Brain microvascular endothelial cell (primary cell): ENCODE measurements at places on chromosomes 2 and 18.

DNA sequence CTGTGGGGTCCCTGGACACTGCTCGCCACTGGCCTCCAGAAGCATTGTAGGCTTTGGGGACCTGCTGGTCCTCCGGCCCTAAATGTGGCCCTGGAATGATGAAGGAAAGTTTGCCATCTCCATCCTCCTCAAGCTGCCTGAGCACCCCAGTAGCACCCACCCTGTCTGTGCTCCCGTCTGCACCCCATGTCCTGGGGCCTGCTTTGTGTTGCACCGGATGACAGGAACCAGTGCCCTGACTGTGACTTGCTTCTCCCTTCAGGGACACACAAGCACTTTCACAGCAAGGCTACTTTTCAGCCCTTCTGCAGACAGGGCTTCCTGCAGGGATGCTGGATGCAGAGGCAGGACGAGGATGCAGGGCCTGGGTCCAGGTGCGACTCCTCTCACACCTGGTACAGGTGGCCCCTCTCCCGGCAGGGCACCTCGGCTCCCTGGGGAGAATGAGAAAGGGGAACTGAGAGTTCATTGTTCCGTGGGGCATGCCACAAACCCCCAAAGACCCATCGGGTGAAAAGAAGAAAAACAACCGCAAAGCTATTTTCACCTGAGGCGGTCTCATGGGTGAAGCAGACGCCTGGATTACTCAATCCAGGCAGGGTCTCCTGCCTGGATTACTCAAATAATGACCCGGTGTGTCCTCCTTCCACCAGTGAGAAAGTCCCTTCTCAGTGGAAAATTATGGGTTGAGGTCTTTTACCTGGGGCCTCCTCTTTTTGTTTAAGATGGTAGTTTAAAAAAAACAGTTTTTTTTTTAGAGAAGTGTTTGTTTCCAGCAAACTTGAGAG, 74.9 kb downstream of the LONRF2 start:
- no peak for DNase-seq

GRCh38 chr2:14909795-14910194, 277.3 kb downstream of the LRATD1 start:
- no peak for DNase-seq

DNA sequence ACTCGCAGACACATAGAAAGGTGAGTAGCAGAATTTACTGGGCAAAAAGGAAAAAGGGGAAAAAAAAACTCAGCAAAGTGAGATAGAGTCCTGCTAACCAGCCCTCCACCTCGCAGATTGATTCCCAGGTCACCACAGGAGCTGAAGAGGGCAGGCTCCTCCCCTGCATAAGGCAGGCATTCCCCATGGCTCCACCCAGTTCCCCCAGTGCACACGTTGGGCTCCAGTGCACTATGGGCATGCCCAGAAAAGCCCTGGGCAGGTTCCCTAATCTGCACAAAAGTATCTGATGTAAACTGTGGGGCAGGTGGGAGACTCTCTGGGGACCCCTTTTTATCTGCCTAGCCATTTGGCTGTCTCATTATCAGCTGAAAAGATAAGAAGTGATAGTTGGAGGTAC, 461.2 kb upstream of the TMEFF2 start:
- DNase-seq = no peak

DNA sequence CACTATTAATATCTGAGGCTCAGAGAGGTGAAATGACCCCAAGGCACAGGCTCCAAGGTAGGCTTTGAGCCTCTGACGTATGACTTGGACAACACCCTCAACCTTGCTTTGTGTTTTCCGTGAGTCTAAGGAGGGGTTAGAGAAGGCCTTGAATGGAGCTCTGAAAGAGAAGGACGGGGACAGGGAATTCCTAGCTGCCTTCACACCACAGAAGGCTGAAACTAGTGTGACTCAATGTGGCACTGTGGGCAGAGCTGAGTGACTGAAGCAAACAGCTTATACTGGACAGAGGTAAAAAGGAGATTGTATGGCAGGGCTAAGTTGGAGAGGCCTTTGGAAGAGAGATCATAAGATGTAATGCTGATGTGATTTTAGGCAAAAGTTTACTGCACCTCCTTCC, 3.5 kb upstream of the NCK2 start:
- DNase-seq = no peak

- DNase-seq = no peak
These were observed 181.9 kb upstream of the DLGAP1 start for GRCh38 chr18:4636967-4637366.

DNA sequence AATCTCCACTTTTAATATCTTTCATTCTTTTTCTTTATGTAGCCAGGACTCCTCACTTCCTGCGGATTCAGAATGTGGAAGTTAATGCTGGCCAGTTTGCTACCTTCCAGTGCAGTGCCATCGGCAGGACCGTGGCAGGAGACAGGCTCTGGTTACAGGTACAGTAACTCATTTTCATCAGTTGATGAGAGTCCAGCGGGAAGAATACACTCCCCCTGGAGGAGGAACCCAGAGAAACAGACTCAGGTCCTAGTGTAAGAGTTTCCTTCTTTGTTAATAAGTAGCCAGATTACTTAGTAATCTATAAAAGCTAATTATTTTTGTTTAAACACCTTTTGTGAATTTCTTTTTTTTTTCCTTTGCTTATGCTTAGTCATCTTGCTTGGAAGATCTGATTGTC, 359.4 kb downstream of the PTPRM start:
- no peak for DNase-seq

DNA sequence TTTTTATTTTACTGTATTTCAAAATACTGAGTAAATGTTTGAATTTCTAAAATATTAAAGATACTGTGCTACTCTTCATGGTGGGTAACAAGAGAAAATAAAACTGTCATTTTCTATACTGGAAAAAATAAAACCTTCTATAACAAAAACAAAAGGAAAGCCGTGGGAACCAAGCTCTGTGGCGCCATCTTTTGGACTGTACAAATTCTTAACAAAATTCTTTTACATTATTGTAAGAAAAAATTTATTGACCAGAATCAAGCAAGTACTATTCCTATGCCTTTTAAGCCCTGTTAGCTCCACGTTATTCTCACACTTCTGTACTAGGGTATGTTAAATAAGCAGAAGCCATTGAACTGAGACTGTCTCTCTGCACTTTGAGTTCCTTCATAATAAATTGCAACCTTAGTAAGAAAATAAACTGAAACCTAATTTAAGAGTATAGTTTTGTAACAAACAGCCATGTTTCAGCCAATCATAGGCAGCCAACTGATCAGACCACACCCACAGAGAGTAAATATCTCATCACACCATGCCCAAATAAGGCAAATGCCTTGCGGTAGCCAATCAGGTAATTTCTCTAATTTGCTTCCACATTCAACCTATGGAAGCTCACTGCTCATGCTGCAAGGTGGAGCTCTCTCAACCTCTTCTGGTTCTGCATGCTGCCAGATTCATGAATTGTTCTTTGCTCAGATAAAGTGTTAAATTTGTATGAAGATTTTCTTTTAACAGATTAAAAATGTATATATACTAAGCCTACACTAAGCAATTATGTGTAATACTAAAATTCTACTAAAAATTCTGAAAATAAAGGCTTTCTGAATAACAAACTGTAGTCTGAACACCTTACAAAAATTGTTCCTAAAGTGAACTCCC, 42.2 kb downstream of the HIBCH start:
- peak; percentile 44 for DNase-seq

DNA sequence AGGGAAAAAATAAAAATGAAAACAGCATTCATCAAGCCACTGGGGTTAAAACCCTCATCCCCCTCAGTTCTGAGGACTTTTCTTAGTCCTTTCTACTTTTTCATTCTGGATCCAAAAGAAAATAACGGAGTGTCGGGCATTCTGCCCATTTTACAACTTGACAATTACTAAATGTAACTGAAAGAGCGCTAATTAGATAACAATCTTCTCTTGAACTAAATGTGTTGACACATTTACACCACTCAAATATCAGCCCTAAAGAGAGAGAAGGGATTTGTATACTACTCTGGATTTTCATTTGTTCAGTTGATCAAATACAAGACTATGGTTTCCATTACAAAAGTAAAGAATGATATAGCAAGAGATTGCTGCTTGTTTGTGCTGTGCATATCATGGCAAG, 27.5 kb downstream of the ABCA12 start:
- DNase-seq = no peak

DNA sequence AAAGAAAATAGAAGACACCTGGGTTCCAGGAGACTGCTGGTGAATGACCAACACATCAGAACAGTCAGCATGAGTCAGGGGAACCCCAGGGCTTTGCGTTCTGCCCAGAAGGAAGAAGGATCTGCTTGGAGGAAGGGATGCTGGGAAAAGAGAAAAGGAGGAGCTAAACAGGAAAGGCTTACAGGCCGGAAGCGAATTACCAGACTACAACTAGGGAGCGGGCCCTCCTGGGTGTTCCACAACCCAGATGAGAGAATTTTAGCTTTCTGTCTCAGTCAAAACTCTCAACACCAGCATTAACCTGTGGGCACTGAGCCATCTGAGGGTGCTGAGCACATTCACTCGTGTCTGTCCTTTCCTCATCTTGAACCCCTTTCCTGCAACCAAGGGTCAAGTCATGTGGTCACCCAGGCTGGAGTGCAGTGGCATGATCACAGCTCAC, 19.2 kb downstream of the CDC42EP3 start:
- DNase-seq = peak; percentile 79

- DNase-seq = no peak
These were observed 65.8 kb downstream of the ETAA1 start for GRCh38 chr2:67462738-67463496.

DNA sequence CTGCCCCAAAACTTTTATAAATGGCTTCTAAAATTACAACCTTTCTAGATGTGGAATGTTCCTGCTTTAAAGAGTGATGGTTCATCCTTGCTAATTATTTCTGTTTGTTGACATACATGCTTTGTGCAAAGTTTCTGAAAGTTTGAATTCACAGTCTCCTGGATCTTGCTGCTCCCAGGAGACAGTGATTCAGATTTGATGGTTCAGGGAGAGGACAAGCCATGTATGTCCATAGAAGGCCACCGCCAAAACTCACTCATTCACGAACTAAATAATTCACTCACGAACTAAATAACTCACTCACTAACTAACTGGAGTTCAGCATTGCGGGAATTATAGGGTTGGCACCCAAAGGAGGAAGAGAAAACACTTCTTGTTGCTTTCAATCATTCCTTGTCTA, 416.5 kb upstream of the ZEB2 start:
- DNase-seq = peak; percentile 71

GRCh38 chr2:48113767-48114166, 207.5 kb upstream of the FBXO11 start:
- no peak for DNase-seq
